Activated CD8-positive, alpha-beta T cell treated with anti-CD3 and anti-CD28 coated beads for 36 hours (primary cell): ENCODE measurements at places on chromosomes 7 and 10. TPM values are rescaled to one million over a fixed set of nuclear protein-coding genes. Genes with fewer than 3 reads are reported as not detected.

FANK1 gene
- 0.58 TPM for total RNA-seq

LDB3 gene
- total RNA-seq: 0.09 TPM

MINDY4 gene
- total RNA-seq: 1.3 TPM

AKR1C3 gene
- total RNA-seq: not detected

CCL24 gene
- not detected for total RNA-seq

- peak; percentile 30 for DNase-seq
These were observed 18.2 kb downstream of the HNRNPF start for GRCh38 chr10:43390759-43391158.

GRCh38 chr7:138512092-138512858, 52.2 kb downstream of the TRIM24 start:
- DNase-seq: no peak

DNA sequence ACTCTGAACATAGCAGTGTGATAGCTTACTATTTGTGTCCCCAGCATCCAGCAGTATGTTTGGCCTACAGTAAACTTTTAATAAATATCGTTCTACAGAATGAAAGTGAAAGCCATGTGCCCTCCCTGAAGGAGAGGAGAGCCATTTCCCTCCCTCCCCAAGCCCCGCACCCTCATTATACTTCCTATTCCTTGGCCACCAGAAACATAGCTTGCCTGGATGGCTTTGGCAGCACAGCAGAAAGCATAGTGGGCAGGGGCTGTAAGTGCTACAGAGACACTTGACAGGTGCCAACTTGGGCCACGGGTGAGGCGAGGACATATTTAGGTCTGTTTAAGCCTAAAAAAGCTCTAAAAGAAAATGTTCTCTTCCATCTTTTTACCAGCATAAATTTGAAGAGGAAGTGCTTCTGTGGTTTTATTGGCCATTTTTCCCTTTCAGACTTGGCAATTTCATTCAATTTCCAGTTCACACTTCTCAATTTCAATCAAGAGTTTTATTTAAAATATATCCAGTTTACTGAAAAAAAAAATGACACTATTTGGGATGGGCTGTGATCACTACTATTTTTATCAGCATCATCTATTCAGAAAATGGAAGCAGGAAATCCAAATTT, 12.7 kb downstream of the HHEX start:
- DNase-seq: no peak

GRCh38 chr10:14740684-14741247, 33.9 kb downstream of the FAM107B start:
- no peak for DNase-seq

GRCh38 chr10:34808801-34809745, 6.0 kb downstream of the PARD3 start:
- DNase-seq: no peak

DNA sequence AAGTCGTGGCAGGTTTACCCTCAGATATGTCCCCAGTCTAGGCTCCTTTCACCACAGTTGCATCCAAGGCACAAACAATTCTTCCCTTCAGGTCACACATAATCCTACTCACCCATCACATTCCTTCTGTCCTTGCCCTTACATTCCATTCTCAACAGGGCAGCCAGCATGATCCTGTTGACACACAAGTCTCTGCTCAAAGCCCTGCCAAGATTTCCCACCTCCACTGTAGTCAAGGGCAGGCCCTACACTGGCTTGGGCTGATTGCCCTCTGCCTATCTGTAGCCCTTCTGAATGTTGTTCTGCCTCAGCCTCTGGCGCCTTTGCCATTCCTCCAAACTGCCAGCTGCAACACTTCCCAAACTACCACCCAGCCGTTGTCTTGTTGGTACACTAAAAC, 187.9 kb upstream of the AKR1E2 start:
- no peak for DNase-seq

DNA sequence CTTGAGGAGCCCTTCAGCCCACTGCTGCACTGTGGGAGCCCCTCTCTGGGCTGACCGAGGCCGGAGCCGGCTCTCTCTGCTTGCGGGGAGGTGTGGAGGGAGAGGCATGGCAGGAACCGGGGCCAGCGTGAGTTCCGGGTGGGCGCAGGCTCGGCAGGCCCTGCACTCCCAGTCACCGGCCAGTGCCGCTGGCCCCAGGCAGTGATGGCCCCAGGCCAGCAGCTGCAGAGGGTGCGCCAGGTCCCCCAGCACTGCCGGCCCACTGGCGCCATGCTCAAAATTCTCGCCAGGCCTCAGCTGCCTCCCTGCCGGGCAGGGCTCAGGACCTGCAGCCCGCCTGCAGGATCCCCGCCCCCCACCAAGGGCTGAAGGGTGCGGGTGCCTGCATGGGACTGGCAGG, 128.4 kb upstream of the STARD3NL start:
- DNase-seq: no peak

- DNase-seq: no peak
These were observed 179.7 kb upstream of the GRB10 start for GRCh38 chr7:50962281-50962883.

- no peak for DNase-seq
These were observed 226.0 kb downstream of the TCF7L2 start for GRCh38 chr10:113175756-113176651.

GRCh38 chr10:132796846-132797245, 10.9 kb upstream of the NKX6-2 start:
- DNase-seq: no peak

- DNase-seq: no peak
These were observed 12.8 kb downstream of the GATAD1 start for GRCh38 chr7:92460109-92460508.

DNA sequence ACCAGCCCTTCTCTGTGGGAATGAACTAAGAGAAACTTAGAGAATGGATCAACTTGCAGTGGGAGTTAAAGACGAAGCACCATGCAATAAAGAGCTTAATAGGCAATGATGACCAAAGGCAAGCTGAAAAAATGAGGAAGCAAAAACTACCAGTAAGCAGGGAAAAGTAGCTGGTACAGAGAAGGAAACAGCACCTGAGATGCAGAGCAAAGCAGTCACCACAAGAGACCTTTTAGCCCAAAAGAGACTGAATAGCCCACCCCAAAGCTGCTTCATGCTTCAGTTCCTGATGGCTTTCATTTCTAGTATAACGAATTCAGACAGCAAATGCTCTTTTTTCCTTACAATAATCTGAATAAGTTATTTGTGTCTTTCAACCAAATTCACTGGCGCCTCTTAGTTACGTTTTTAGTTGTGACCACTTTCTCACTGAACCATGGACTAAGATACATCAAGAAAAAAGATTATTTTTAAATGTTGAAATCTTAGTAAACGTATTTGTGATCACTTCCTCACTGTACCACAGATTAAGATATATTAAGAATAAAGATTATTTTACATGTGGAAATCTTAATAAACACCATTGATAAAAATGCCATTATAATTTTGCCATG, 76.0 kb downstream of the USP6NL start:
- no peak for DNase-seq

DNA sequence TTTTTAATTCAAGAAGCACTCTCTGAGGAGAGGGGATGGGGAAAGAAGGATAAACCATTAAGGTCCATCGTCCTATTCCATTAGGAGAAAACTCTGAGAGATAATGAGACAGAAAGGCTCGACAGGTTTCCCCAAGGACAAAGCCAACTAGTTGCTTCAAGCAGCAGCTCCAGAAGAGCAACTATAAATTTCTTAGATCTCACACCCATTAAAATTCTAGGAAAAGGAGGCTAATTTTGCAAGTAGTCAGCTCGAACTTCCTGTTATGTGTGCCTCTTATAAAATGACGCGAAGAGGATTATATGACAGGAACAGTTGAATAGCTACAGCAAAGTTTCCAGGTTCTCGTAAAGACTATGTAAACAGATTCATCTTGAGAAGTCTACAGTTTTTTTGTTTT, 52.0 kb upstream of the ST8SIA6 start:
- DNase-seq: no peak
